CD4-positive, alpha-beta T cell (primary cell): ENCODE measurements at places on chromosomes 2 and 18.

GRCh38 chr2:113972766-113973165, 82.9 kb downstream of the ACTR3 start:
- DNase-seq, result no peak

DNA sequence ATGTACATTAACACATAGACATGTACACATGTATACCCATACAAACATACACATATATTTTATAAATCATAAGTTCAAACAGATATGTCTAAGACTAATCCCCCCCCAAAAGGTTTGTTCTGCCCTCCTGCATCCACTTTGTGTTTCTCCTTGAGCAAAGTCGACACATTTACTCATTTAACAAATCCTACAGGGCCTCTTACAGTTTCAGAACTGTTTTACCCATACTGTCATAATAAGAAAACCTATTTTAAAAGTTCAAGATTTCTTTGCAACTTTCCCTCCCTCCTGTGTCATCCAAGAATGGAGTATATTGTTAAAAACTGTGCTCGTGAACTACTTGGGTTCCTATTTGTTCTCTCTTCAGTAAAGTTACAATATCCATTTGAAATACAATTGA, 166.7 kb downstream of the L3MBTL4 start:
- no peak for DNase-seq

DNA sequence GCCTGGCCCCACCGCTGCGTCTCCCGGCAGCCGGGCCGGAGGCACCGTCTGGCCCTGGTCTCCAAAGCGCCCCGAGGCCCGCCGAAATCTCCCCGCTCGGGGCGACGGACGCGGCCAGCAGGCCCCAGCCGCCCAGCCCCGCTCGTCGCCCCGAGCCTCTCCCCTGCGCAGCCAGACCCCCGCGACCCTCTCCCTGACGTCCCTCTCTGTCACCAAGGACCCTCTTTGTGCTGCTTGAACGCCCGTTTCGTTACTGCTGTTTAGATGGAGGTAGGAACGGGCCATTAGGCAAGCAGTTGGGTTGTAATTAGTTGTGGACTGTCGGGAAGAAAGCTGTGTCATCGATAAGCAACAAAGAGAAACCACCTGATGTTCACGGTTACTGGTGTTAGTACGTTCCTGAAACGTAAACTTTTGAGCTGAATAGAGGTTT, 686 bp downstream of the UBXN4 start:
- DNase-seq, result peak; percentile 34

GRCh38 chr2:85942346-85942957, 53.7 kb upstream of the ST3GAL5 start:
- no peak for DNase-seq

- no peak for DNase-seq
Observed at GRCh38 chr2:85174943-85175342, 41.8 kb downstream of the TCF7L1 start.

DNA sequence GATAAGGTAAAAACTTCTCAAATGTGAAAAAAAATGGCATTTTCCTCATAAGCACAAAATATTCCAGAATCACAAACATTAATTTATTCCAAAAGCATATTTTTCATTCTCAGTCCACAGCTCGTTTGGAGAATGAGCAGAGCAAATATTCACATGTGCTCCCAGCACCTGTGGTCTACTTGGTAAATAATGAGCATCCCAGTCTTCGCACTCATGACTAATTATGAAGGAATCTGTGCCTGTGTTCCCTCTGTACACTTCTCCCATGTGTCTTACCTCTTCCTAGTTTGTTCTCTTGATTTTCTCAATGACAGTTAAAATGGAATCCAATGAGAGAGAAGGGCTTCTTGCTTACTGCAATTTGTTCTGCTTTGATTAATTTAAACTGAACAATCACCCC, 671.0 kb upstream of the SOX11 start:
- no peak for DNase-seq

DNA sequence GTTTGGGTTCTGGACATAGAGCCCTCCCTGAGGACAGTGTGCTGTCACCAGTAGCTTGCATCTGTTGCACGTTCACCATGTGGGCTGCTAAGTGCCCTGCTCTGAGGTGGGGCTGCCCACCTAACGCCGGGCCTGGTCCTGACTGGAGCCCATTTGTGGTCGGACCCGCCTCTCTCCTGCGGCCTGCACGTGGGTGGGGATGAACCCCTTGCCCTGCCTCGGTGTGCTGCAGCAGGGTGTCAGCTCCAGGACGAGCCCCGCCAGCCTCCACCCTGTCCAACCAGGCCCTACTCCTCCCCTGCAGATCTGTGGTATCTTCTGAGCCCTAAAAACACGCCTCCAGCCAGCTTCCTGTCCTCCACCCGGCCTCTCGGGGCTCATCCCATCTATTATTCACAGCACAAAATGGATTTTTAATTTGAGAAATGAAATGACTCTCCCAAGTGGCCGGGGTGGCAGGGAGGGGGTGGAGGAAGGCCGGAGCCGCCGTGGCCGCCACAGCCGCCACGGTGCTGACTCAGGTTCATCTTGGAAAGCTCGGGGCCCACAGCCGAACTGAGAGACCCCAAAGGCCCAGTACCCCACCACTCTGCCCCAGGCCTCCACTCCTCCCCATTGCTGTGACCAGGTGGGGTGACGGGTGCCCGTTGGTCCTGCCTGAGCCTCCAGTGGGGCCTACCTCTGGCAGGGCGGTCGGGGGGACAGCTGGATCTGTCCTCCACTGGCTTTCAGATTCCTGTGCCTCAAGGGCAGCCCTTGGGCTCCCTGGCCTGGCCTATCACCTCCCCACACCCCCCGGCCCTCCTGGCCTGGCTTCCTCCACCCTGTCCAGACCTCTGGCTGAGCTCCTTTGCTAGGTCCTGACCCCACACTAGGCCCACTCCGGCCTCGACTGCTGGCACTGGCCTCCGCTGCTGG, 2.8 kb upstream of the ECEL1 start:
- no peak for DNase-seq

GRCh38 chr18:29605365-29605764, 1428.4 kb upstream of the CDH2 start:
- no peak for DNase-seq

DNA sequence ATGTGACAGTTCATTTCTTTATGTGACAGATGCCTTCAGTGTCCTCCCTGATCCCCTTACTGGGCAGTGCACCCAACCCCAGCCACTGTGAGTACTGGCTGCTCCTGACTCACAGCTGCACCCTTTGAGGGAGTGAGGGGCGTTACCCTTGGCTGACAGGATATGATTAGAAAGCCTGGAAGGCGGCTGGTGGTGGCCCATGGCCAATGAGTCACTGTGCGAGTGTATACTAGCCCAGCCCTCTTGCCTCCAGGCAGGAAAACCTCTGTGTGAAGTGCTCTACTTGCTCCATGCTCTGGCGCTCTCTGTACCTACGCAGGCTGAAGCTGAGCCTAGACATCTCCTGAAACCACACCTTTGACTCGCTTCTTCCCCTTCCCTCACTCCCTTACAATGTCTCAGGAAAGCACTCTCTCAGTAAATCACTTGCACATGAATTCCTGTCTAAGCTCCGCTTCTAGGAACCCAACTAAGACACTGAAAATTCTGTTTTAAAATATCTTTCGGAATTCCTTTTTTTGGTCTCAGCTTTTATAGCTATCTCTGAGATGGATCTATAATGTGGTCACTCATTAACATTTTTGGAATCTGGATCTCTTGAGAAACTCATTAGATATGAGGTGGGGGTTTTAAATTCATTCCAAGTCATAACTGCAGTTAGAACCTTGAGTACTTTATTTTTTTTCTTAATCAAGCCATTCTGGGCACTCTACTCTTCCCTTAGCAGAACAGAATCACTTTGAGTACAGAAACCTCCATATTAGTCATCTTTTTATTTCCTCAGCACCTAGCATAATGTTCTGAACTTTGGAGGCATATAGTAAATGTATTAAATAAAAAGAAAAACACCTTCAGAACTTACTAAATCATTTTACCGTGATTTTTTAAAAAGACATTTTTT, 25.3 kb upstream of the STAM2 start:
- no peak for DNase-seq

DNA sequence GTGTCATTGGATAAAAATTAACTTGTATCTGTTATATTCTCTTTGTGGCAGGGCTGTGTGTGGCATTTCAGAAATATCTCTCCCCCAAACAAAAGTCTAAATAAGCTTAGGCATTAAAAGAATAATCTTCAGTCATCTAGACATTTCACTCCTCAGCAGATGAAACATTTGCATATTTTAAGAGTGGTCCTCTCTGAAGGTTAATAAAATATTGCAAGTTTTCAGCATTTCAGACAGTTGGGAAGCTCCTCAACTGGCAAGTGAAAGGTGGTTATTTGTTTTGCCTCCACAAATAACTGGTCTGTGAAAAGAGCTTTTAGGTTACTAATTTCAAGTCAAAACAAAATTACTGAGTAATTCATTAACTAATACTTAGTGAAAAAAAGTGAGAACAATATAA, 462.6 kb downstream of the EPHA4 start:
- no peak for DNase-seq

DNA sequence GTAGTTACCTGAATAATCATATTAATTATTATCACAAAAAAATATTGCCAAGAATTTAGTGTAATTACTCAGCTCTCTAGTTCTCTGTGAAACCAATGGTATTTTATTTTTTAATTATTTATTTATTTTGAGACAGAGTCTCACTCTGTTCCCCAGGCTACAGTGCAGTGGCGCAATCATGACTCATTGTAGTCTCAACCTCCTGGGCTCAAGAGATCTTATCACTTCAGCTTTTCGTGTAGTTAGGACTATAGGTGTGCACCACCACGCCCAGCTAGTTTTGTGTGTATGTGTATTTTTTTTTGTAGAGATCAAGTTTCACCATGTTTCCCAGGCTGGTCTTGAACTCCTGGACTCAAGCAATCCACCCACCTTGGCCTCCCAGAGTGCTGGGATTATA, 440.4 kb upstream of the CDH20 start:
- DNase-seq, result no peak

GRCh38 chr2:64177315-64177714, 33.1 kb upstream of the PELI1 start:
- DNase-seq, result no peak

GRCh38 chr2:183532514-183532913, 408.3 kb downstream of the NUP35 start:
- no peak for DNase-seq

DNA sequence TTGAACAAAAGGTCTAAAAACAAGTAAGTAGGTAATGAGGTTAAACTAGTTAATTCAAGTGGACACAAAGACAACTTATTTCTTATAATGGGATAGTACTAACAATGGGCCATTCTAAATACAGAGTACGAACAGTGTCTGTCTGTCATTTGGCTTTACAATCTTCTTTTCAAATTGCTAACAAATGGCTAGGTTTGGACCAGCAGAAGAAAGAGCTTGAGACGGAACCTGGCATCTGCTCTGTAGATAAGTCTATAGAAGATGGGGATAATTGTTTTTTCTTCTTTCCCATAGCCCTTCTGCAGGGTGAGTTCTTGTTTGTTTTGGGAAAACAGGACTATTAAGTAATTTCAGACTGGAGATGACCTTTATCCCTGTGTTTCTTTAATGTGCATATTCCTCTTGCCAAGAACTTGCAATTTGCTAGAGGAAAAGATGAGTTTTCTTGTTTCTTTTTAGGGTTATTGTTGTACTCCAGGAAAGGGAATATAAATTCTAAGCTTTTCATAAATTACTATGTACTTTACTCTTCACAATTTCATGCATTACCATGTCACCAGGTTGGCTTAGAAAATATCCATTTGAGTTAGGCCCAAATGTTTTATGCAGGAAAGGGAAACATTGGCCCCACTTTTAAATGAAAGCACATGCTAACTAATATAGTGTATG, 500.5 kb upstream of the SYT4 start:
- no peak for DNase-seq

DNA sequence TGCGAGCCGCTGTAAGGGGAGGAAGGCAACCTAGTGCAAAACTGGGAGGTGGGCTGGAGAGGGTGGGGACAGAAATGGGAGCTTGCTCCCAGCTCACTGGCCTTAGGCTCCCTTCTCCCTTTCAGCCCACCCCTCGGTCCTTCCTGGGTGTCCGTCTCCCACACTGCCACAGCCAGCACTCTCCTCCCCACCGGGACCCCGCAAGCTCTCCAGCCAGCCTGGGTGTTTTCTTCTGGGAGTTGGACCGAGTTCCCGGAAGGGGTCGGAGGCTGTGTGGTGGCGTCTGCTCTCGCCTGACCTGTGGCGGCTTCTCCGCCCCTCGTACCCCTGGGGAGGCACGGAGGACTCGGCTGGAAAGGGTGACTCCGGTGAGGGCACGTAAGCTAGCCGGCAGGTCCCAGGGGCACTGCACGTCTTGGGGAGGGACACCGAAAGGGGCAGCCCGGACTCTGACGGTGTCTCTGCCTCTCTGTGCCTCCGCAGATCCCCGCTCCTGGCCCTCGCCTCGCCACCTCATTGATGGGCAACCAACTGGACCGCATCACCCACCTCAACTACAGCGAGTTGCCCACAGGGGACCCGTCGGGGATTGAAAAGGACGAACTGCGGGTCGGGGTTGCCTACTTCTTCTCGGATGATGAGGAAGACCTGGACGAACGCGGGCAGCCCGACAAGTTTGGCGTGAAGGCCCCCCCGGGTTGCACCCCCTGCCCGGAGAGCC, 1.1 kb downstream of the LRATD1 start:
- DNase-seq, result no peak
